A549 treated with Mapracorat at 1 μM for 4 hours (cell line): ENCODE measurements at places on chromosomes 4 and X. TPM values are rescaled to one million over a fixed set of nuclear protein-coding genes. Genes with fewer than 3 reads are reported as not detected.

The GTPBP6 gene
- 35.3 to 54.2 TPM (median 49.5 TPM) in 5 replicates for total RNA-seq

The GPR143 gene
- 0.08 to 0.37 TPM (median 0.24 TPM) in 5 replicates for total RNA-seq

The GRIPAP1 gene
- 17.3 to 20.9 TPM (median 19.0 TPM) in 5 replicates for total RNA-seq

The RENBP gene
- total RNA-seq = 0.19 TPM in 2 of 5 replicates, not detected in the others

The CT47B1 gene
- not detected in 5 replicates for total RNA-seq

The TEX13B gene
- total RNA-seq = not detected in 5 replicates

The SLC2A9 gene
- total RNA-seq = 0.61 to 0.86 TPM (median 0.62 TPM) in 5 replicates

The MSANTD1 gene
- 0.08 to 0.20 TPM (median 0.12 TPM) in 5 replicates for total RNA-seq

The PWWP3B gene
- not detected in 5 replicates for total RNA-seq

The RPL34 gene
- 856 to 1,041 TPM (median 883 TPM) in 5 replicates for total RNA-seq

The DGKK gene
- not detected in 5 replicates for total RNA-seq

The POF1B gene
- 1.6 to 2.8 TPM (median 2.6 TPM) in 5 replicates for total RNA-seq

The HTN1 gene
- not detected in 5 replicates for total RNA-seq

The KLF8 gene
- 0.12 TPM in 1 of 5 replicates, not detected in the others for total RNA-seq

The VSIG1 gene
- 0.13 to 0.44 TPM (median 0.21 TPM) in 5 replicates for total RNA-seq

The SGMS2 gene
- total RNA-seq = 19.3 to 36.2 TPM (median 28.8 TPM) in 5 replicates

The PPBP gene
- total RNA-seq = 0.21 TPM in 1 of 5 replicates, not detected in the others

The ARHGAP6 gene
- 0.05 to 0.09 TPM in 2 of 5 replicates, not detected in the others for total RNA-seq

The HSD17B13 gene
- total RNA-seq = not detected in 5 replicates

The CPE gene
- total RNA-seq = 1.5 to 2.6 TPM (median 1.7 TPM) in 5 replicates

The FDCSP gene
- total RNA-seq = not detected in 5 replicates

The P2RY10 gene
- total RNA-seq = not detected in 5 replicates

The ARHGAP36 gene
- not detected in 5 replicates for total RNA-seq

The FHDC1 gene
- 0.64 to 0.88 TPM (median 0.74 TPM) in 5 replicates for total RNA-seq

The CSAG3 gene
- not detected in 5 replicates for total RNA-seq

The ODAM gene
- total RNA-seq = not detected in 5 replicates

The CDKL2 gene
- total RNA-seq = 0.82 to 1.0 TPM (median 0.91 TPM) in 5 replicates

The RGS12 gene
- total RNA-seq = 10.0 to 13.4 TPM (median 12.4 TPM) in 5 replicates

The GYPE gene
- not detected in 5 replicates for total RNA-seq

The SPANXA2 gene
- total RNA-seq = 0.38 to 0.45 TPM in 2 of 5 replicates, not detected in the others

The AMBN gene
- not detected in 5 replicates for total RNA-seq

The SHOX gene
- total RNA-seq = not detected in 5 replicates

The MAOA gene
- total RNA-seq = 0.69 to 1.3 TPM (median 0.92 TPM) in 5 replicates

The POLN gene
- 0.33 to 1.8 TPM (median 0.64 TPM) in 5 replicates for total RNA-seq

The CT45A2 gene
- total RNA-seq = not detected in 5 replicates

The EFHC2 gene
- total RNA-seq = 0.16 to 0.26 TPM (median 0.21 TPM) in 5 replicates

The FAM156A gene
- total RNA-seq = 12.1 to 18.2 TPM (median 12.6 TPM) in 5 replicates

The GRIA3 gene
- total RNA-seq = not detected in 5 replicates

The SPATA4 gene
- total RNA-seq = 0.12 to 0.31 TPM (median 0.27 TPM) in 5 replicates

The FGB gene
- 15.6 to 23.2 TPM (median 16.7 TPM) in 5 replicates for total RNA-seq

The SHROOM4 gene
- total RNA-seq = not detected in 5 replicates

The SPANXA1 gene
- total RNA-seq = 0.38 to 0.45 TPM in 2 of 5 replicates, not detected in the others

The SLC38A5 gene
- total RNA-seq = 0.13 to 0.56 TPM (median 0.31 TPM) in 5 replicates

The SSX2B gene
- not detected in 5 replicates for total RNA-seq

The UGT2B10 gene
- 0.15 TPM in 1 of 5 replicates, not detected in the others for total RNA-seq

The TMEM150C gene
- total RNA-seq = 0.53 to 1.4 TPM (median 1.0 TPM) in 5 replicates

The LRIT3 gene
- total RNA-seq = 0.05 to 0.06 TPM in 2 of 5 replicates, not detected in the others

The LNX1 gene
- total RNA-seq = 0.03 to 0.04 TPM in 2 of 5 replicates, not detected in the others

The TFDP3 gene
- not detected in 5 replicates for total RNA-seq

The CRLF2 gene
- 0.69 to 1.1 TPM (median 0.77 TPM) in 5 replicates for total RNA-seq

The SPARCL1 gene
- total RNA-seq = not detected in 5 replicates
